H4 (cell line): ENCODE measurements at places on chromosomes 5 and 9. TPM values are rescaled to one million over a fixed set of nuclear protein-coding genes. Genes with fewer than 3 reads are reported as not detected.

DNA sequence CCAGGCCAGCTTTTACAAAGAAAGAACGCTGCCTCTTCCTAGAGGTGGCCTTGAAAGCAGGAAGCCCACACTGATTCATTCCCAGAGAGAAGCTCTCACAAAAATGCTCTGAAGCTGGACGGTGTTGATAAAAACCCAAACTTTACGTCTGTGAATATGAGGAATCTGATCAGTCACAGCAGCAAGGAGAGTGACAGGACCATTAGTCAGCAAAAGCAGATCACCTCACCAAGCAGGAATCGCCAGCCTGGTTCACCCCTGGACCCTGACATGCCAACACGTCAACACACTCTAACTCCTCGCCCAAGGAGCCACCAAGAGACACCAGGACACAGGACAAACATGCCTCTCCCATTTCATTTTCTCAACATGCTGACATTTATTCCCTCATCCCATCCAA lies 70.6 kb upstream of the ZNF622 start:
- no peak for DNase-seq

DNA sequence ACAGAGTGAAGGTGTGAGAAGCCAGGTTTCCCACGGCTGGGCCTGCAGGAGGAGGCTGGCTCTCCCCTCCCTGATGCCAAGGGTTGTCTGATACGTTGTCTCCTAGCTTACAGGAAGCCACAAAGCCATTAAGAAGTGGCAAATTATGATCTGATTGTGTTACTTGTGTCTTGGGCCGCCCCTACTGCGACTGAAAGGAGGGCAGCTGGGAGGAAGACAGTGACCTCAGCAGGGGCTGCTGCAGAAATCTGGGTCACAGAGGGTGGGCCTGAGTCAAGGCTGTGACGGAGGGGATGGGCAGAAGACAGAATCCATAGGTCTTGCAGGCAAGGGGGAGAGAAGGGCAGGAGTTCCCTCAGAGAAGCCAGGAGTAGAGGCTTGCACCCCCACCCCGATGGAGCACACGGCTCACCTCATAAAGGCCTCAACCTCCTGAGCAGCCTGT lies 145.0 kb downstream of the FSTL4 start:
- no peak for DNase-seq

GRCh38 chr5:126780165-126780827 lies 3.4 kb downstream of the LMNB1 start:
- DNase-seq: peak; percentile 68

GRCh38 chr5:150789450-150789849 lies 10.9 kb downstream of the SMIM3 start:
- DNase-seq: no peak

The MARVELD2 gene
- total RNA-seq: 0.08 and 0.12 TPM in 2 replicates

DNA sequence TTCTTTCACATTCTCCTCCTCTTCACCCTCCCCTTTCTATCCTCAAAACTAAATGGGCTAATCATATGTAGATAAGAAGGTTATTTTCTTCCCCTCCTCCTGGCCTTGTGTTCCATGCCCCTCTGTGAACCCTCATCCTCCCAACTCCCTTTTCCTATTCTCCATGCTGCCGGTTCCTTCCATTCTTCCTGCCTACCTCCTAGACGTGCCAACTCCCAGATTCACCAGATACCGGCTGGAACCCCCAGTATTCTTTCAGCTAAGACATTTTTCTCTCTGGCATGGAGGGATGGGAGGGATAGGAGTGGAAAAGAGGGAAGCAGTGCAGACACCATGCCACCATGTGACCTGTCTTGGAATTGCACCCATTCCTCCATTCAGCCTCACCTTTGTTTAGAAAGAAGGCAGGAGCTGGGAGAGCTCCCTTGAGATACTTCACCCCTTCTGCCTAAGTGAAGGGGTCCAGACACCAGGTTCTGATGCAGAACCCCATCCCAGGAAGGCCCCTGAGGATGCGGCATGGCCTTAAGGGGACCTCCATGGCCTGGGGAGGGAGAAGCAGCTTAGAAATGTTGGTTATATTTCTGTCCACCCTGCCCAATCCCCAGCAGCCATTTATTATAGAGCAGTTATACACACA lies 4.8 kb downstream of the DNAJB5 start:
- peak; percentile 68 for DNase-seq

DNA sequence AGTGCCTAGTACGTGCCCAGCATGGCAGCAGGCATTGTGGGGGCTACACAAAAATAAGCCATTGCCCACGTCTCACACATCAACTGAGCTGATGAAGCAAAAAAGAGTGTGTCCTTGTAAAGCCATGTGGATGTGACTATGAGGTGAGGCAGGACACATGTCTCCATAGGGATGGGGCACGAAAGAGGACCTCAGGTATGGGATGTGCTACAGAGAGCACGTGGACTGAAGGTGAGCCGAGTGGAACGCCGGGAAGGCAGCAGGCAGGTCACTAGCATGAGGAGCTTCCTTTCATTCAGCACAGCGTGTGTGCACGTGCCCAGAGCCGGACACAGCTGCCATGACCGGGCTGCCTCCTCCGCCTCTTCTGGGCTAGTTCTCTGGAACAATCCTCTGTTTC lies 429.8 kb downstream of the SPOCK1 start:
- no peak for DNase-seq

DNA sequence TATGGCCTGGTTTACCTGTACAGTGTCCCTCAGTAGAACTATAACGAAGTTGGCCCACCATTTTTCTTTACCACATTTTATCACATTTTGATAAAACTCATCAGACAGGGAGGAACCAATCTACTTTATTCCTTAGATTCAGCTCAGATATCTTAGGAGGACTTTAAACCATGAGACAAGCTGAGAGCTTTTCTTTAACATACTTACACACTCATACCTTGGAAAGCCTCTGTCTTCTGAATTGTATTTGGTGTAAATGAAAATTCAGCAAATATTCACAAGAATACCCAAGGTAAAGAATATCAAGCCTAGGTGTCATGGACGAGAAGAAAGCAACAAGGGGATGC lies 313.2 kb downstream of the ENC1 start:
- DNase-seq: no peak

GRCh38 chr5:110008131-110008530 lies 318.4 kb downstream of the MAN2A1 start:
- no peak for DNase-seq

GRCh38 chr5:145562931-145563330 lies 272.2 kb downstream of the PRELID2 start:
- DNase-seq: no peak
